ENCODE measurements at places on chromosomes 12 and 14.

DNA sequence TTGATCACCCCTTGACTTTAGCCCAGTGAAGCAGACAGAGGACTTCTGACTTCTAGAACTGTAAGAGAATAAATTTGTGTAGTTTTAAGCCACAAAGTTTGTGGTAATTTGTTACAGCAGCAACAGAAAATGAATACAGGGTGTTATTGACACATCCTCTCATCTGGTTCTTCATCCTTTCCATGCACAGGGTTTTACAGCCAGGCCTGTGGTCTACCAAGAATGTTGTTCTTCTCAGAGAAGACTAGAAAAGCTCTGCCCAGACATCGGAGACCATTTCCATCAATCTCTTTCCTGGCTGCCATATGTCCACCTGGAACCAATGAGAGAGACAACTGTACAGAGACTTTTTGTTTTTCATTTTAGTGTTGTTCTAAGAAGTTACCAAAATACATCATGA, 308.2 kb upstream of the AMIGO2 start:
- no peak for DNase-seq

DNA sequence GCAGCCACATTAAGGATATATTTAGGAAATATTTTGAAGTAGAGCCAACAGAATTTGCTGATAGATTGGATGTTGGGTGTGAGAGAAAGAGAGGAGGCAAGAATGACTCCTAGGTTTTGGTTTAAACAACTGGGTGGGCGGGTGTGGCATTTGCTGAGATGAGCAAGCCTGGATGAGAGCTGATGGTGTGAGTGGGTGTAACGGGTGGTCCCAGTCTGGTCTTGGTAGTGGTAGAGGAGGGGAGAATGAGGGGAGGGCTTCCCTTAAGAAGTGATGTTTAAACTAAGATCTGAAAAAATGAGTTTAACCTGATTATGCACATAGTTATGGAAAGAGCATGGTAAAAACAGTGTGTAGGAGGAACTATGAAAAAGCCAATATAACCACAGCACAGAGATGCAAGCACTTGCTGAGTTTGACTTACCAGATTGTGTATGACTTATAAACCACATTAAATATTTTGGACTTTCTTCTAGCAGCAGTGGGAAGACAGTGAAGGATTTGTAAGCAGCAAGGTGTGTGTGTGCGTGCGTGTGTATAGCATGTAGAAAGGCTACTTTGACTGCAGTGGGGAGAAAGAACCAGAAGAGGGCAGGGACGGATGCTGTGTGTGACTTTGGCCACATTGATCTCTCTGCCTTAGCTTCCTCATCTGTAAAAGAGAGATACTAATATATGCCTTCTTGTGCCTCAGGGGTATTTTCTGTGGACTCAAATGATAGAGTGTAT, 139.7 kb downstream of the PRIMA1 start:
- no peak for DNase-seq

- peak; percentile 27 for DNase-seq
Measured at GRCh38 chr14:58465421-58465820, 37.9 kb downstream of the KIAA0586 start.

DNA sequence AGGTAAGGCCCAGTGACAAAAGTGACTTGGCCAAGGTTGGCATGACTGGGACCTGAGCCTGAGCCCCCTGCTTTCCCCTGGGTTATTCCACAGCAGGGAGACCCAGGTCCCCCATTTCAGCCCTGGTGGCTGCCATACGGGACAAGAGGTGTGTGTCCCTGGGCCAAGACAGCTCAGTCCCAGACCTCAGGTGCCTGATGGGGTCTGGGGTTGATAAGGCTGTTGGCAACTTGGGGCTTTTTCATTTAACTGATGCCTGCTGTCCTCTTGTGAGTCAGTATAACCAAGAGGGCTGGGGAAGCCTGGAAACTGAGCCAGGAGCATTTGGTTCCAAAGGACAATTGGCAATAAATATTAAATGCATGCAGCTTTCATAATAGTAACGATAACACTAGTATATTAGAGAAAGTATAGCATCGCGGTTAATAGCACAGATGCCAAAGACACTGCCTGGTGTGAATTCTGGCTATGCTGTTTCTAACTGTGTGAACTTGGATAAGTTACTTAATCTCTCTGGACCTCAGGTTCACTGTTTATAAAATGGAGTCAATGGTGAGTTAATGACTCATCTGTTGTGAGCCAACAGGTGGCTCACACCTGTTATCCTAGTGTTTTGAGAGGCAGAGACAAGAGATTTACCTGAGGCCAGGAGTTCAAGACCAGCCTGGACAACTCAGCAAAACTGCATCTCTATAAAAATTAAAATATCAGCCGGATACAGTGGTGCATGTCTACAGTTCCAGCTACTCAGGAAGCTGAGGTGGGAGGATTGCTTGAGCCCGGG, 898 bp downstream of the SDSL start:
- no peak for DNase-seq

DNA sequence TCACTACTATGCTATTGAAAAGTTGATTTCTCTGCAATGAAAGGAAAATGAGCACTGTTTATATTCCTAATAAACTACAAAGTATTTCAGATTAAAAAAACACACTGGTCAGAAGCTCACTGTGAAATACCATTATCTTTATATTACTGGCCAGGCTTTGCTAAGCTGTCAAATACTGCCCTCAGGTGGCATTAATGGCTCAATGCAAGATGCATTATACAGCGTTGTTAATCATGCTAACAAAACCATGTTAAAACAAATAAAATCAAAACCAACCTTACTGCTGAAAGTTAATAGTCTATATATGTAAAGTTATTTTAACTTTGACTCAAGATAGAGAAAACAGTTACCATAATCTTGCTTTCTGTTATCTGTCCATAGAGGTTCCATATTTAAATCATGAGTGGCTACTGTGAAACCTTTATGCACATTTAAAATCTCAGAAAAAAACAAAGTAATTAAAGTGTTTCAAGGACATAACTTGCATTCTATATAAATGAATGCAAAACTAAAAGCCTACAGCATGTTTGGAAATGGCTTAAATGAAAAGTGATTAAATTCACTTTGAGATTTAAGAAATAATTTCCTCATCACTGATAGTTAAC, 121.7 kb downstream of the RALGAPA1 start:
- peak; percentile 45 for DNase-seq

GRCh38 chr14:39417014-39417413, 15.2 kb downstream of the FBXO33 start:
- no peak for DNase-seq

DNA sequence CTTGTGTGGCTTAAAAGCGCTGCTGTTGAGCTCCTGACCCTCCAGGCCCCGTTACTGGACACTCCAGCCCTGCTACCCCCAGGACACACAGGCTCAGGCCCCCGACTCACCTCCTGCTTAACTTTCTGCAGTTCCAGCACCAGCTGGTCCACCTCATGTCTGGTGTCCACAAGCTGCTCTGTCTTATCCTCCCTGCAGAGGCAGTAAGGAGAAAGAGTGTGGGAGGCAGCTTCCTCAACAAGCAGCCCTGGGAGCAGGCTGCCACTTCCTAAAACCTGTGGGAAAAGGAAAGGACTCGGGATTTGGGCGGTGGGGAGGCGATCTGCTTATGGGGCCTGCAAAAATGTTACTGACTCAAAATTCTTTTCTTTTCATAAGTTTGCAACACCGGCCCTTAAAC, 79.2 kb downstream of the CCDC88C start:
- DNase-seq = no peak

DNA sequence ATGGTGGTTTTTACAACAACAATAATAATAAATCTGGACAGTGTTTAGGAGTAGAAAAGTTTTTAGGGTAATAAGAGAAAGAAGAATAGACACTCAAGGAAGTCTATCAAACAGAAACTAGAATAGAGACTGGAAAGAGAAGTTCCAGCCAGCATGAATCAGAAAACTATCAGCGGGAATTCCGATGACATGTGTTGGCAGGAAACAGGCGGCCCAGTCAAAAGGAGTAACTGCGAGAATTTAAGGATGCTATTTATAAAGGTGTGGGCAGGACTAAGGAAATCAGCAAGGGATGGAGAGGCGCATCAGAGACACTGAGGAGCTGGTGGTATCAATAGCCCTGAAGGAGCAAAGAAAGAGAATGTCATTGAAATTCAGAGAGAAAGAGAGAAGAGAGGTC, 89.9 kb downstream of the TBX5 start:
- peak; percentile 32 for DNase-seq

- no peak for DNase-seq
Measured at GRCh38 chr12:121875582-121875981, 13.0 kb upstream of the PSMD9 start.

DNA sequence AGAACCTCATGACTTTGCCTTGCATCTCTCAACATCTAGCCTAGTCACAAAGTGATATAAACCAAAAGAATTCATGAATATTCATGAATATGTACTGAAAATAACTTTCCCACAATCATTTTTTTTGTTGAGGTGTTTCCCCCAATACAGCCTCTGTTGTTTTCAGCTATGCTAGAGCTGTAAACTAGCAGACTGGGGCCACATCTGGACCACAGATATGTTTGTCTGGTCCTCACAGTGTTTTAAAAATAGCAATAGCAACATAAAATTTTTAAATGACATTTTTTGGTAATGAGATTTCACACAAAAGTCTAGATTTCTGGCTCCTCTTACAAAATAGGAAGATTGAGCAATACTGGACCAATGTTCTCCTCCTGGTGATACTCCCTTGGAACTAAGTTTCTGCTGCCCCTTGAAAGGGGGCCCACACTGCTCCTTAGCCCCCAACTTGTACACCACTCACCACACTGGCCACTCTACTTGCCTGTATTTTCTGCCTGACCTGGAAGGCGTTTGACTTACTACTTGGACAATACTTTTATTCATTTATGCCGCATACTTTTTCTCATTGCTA, 81.2 kb downstream of the BMP4 start:
- no peak for DNase-seq

DNA sequence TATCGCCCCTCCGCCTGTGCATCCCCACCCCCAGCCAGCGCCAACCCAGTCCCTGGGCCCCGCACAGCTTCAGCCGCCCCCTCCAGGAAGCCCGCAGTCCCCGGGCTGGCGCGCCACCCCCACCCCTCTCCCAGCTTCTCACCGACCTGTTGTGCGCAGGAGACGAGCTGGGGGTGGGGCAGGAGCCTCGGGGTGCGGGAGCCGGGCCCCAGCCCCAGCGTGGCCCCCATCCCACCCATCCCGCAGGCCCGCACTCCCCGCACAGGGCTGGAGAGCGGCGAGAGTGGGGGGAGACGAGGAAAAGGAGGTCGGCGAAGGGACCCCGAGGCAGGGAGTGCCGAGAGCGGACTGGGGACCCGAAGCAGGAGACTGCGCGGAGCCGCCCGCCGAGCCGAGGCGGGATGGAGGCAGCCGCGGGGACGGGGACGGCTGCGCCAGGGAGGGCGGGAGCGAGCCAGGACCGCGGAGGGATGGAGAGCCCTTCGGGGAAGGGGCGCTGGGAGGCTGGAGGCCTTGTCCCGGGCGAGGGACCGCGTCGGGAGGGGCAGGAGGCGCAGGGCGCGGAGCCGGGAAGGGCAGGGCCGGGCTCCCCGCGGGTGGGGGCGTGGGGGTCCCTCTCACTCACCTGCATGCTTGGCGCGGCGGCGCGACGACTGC, 498 bp downstream of the PIANP start:
- DNase-seq = no peak

GRCh38 chr12:29574500-29574899, 77.0 kb upstream of the OVCH1 start:
- no peak for DNase-seq

DNA sequence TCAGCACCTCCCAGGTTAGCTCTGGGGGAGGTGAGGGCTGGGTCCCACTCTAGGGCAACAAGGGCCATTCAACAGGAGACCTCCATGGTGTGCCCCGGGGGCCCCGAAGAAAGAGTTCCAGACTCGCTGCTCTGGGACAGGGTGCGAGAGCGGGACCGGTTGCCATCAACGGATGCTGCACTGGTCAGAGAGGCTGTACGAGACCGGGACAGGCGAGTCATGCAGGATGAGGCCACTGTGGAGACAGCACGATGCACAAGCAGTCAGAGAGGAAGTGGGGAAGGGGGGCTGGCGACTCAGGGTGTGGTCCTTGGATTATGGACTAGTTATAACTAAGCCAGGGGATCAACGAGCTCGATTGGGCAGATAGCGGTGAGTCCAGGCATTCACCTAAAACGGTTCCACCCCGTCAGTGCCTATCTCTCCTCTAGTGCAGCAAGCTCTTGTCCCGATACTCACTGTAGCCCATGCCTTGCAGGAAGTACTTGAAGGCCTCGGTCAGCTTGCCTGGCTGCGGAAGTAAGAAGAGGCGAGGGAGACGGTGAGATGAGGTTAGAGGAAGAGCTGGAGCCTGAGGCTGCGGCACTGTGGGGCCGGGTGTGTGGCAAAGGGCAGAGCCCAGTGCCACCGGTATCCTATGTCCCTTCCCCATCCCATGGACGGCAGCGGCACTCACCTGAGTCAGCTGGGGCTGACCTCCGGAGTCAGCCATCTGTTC, 7.2 kb downstream of the NDRG2 start:
- DNase-seq = no peak

- no peak for DNase-seq
Measured at GRCh38 chr14:76867516-76868453, 41.6 kb downstream of the LRRC74A start.

- no peak for DNase-seq
Measured at GRCh38 chr14:71742485-71742884, 189.7 kb upstream of the RGS6 start.

DNA sequence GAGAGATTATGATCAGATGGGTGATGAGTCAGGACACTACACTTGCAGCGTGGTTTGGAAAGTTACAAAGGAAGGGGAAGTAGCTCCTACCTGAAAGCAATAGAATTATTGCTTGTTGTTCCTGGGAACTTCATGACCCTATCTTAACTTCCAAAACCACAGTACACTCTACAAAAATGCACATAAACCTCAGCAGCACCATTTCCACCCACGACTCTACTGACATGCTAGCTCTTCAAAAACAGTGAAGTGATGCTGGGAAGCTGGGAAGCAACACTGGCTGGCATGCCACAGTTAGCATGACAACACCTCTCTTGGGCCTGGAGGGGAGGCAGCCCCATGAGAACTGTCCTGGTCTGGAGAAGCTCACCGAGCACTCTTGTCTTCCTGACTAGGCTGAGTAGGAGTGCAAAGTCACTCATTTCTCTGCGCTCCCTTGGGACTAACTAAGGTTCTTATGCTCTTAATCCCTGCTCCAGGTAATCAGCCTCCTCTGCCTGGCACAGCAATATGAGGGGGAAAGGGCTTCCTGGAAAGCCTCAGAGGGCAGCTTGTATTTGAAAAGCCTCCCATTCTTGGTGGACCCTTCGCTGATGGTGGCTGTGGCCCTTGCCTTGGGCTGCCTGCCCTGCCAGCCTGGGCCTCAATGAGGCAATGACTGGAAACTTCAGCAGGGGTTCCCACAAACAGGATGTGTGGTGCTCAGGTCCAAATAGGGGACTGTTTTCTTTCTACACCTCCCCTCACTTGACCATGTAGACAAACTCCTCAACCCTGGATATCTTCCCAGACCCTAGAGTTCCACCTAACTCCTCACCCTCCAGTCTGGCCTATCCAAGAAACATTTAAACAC, 1.2 kb downstream of the KRT3 start:
- DNase-seq = no peak

- DNase-seq = no peak
Measured at GRCh38 chr12:20704860-20705259, 9.7 kb downstream of the SLCO1C1 start.

- DNase-seq = no peak
Measured at GRCh38 chr14:76350671-76351070, 25.3 kb upstream of the ESRRB start.

- peak; percentile 90 for DNase-seq
Measured at GRCh38 chr14:22824711-22825359, 4.9 kb upstream of the MRPL52 start.

All from non-pigmented ciliary epithelial cell (primary cell).